ENCODE measurements at places on chromosomes 16 and 17. TPM values are rescaled to one million over a fixed set of nuclear protein-coding genes. Genes with fewer than 3 reads are reported as not detected.

KRTAP9-2 gene
- not detected for total RNA-seq

GNG13 gene
- not detected for total RNA-seq

CAPNS2 gene
- not detected for total RNA-seq

APOH gene
- not detected for total RNA-seq

CCL18 gene
- 22.8 TPM for total RNA-seq

HOXB4 gene
- 6.2 TPM for total RNA-seq

ZFP3 gene
- total RNA-seq: 3.2 TPM

MMP28 gene
- total RNA-seq: 4.8 TPM

CCL14 gene
- 33.4 TPM for total RNA-seq

GRCh38 chr16:4613636-4614570, 785 bp downstream of the UBALD1 start:
- H3K27me3 ChIP-seq: no peaks in the 10 kb centered on the region
- H3K27ac ChIP-seq: peak overlapping the region; percentile 99
- peaks cover 59% of the 10 kb centered on the region for H3K4me1 ChIP-seq
- peaks cover 5% of the 10 kb centered on the region for H3K36me3 ChIP-seq

DNA sequence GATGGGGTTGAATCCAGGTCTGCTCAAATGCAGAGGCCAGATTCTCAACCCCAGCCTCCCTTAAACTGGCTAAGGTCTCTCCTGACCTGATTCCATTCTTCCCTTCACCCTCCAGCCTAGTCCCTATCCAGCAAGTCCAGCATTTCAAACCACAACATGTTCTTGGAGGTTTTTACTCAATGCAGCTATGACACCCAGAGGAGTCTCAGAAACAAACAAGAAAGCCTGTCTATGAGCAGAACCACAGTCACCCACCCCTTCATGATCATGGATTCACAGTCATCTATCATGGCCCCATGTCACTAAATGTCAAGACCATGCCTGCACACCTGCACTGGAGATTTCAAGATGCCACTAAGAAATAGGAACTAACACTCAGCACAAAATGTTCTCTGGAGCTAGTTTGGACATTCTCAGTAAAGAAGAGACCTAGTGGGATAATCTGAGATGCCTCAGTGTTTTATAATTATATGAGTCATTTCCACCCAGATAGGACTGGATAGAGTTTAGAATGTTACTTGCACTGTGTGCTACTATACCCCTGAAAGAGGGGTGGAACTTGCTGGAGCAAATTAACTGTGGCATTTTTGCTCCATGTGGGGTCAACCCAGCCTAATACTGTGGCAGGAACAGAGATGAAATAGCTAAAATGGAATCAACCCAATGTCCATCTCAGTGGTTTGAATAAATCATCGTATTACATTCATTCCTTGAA, 9.5 kb upstream of the METTL22 start:
- no peak for DNase-seq
- H3K27ac ChIP-seq: no peak overlapping the region
- H3K4me3 ChIP-seq: no peak overlapping the region
- no peaks in the 10 kb centered on the region for H3K4me1 ChIP-seq
- no peaks in the 10 kb centered on the region for H3K27me3 ChIP-seq

DNA sequence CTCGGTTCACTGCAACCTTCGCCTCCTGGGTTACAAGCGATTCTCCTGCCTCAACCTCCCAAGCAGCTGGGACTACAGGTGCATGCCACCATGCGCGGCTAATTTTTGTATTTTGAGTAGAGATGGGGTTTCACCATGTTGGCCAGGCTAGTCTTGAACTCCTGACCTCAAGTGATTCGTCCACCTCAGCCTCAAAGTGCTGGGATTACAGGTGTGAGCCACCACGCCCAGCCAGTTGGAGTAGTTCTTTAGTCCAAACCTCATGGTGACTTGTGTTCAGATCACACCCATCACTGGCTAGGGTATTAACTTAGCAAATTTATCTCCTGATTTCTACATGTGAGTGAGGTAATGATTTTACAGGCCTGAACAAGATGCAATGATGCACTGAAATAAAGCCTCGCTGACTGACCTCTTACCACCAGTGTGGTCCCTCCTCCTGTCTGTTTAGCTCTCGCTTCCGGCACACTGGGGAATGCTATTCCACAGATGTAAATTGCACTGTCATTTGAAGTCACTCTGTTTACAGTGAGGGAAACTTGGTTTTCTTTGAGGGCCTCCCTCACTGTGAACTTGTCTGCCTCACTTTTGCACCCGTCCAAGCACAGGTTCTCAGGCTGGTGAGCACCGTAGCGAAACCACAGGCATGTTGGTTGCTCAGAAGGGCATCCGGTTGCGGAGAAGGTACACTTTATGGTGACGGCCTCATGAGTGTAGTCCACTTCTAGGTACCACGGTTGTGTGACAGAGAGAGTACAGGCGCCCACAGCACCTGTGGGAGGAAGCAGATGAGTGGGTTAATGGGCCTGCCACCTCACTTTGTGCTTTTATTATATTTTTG, 5.5 kb downstream of the IGSF6 start:
- H3K4me3 ChIP-seq: no peak overlapping the region
- H3K27me3 ChIP-seq: no peaks in the 10 kb centered on the region
- peaks cover 9% of the 10 kb centered on the region for H3K4me1 ChIP-seq
- no peak for DNase-seq
- H3K36me3 ChIP-seq: no peaks in the 10 kb centered on the region
- no peak overlapping the region for H3K27ac ChIP-seq

DNA sequence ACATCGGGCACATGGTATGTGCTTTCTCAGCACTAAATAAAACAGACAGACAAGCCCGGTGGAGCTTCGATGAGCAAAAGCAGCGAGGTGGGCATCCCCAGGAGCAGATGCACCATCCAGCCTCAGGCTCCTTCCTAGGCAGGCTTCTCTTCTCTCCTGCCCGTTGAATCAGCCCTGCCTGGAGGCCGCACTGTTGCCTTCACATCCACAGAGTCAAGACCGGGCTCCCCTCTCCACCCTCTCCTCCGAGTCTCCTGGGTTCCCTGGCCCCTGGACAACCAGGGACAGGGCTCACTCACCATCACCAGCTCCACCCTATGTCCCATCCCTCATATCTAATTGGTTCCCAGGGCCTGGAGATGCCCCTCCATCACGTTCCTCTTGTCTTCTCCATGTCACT, 79.7 kb upstream of the RCVRN start:
- no peak for DNase-seq
- no peak overlapping the region for H3K4me3 ChIP-seq
- no peaks in the 10 kb centered on the region for H3K27me3 ChIP-seq

DNA sequence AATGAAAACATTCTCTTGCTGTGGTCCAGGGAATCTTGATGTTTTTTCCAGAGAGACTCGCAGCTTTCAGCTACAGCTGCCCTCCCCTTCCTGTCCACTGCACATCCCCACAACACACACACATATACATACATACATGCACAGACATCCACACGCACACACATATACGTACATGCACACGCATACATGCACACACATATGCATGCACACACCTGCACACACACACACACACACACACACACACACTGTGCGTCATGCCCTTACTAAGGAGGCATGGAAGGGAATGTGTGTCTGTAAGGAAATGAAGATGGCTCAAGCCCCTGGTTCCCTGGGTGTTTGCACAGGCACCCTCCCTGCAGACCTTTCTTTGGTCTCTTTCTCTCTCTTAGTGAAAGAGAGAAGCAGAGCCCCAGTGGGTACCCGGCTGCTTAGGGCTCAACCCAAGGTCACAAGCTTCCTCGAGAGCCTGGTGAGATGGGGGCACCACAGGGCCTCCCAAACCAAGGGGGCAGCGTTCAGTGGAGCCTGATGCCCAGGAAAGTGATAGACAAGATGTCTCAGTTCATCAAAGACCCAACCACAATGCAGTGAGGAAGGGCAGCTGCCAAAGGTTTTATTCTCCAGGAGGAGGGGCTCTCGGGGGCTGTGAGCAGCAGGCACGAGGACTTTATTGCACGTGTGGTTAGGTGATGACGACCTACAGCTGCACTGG, 33.3 kb downstream of the TNFRSF13B start:
- H3K4me3 ChIP-seq: no peak overlapping the region
- no peak for DNase-seq
- H3K27me3 ChIP-seq: no peaks in the 10 kb centered on the region

DNA sequence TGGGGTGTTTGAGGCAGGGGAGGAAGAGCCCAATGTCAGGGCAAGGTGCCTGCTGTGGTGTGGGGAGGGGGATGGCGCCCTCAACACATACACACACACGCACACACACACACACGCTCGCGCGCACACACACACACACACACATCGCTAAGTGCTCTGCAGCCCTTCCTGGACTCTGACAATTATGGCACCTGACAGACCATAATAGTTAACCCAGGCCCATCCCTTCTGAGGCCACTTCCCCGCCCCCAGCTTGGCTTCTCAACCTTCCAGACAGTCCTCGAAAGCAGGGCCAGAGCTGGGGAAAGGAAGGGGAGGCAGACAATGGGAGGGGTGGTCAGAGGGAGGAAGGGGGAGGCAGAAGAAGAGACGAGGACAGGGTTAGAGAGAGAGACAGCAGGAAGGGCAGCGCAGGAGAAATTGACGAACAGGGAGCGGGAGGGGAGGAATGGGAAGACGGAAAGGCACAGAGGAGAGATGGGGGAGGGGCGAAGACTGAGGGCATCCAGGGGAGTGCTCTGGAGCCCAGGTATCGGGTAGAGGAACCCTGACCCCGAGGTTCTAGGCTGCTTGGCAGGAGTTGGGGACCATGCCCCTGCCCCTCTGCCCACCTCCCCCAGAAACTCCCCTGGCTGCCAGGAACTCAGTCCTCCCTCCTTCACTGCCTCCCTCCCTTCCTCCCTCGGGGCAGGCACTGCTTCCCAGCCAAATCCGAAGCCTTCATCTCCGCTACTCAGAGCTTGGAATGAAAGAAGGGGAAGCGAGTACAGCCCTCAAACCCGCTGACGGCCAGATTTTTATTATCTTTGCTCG, 4.0 kb downstream of the SRCIN1 start:
- H3K4me1 ChIP-seq: peaks cover 8% of the 10 kb centered on the region
- no peak overlapping the region for H3K27ac ChIP-seq
- DNase-seq: no peak
- H3K27me3 ChIP-seq: peaks cover 4% of the 10 kb centered on the region
- no peak overlapping the region for H3K4me3 ChIP-seq

- no peak overlapping the region for H3K27ac ChIP-seq
- no peak overlapping the region for H3K4me3 ChIP-seq
- DNase-seq: no peak
- no peaks in the 10 kb centered on the region for H3K27me3 ChIP-seq
- no peaks in the 10 kb centered on the region for H3K36me3 ChIP-seq
- H3K4me1 ChIP-seq: no peaks in the 10 kb centered on the region
These were observed 114.2 kb upstream of the TMEM97 start for GRCh38 chr17:28204751-28205150.

DNA sequence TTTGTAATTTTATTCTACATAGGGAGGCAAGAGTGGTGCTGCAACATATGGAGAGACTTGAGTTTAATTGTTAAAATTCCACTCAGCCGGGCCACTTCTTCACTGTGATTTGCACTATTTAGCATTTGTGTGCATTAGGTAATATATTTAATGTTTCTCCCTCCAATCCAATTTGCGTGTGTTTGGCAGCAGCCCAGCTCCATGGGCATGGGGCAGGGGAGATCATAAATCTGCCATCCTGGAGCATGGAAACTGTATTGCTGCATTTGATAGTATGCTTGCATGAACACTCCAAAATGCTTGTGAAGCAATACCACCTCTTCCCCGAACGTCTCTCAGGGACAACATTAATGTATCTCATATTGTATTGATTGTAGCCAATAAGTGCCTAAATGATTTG, 339.1 kb upstream of the RBFOX1 start:
- no peaks in the 10 kb centered on the region for H3K4me1 ChIP-seq
- H3K4me3 ChIP-seq: no peak overlapping the region
- no peaks in the 10 kb centered on the region for H3K27me3 ChIP-seq
- H3K36me3 ChIP-seq: no peaks in the 10 kb centered on the region

DNA sequence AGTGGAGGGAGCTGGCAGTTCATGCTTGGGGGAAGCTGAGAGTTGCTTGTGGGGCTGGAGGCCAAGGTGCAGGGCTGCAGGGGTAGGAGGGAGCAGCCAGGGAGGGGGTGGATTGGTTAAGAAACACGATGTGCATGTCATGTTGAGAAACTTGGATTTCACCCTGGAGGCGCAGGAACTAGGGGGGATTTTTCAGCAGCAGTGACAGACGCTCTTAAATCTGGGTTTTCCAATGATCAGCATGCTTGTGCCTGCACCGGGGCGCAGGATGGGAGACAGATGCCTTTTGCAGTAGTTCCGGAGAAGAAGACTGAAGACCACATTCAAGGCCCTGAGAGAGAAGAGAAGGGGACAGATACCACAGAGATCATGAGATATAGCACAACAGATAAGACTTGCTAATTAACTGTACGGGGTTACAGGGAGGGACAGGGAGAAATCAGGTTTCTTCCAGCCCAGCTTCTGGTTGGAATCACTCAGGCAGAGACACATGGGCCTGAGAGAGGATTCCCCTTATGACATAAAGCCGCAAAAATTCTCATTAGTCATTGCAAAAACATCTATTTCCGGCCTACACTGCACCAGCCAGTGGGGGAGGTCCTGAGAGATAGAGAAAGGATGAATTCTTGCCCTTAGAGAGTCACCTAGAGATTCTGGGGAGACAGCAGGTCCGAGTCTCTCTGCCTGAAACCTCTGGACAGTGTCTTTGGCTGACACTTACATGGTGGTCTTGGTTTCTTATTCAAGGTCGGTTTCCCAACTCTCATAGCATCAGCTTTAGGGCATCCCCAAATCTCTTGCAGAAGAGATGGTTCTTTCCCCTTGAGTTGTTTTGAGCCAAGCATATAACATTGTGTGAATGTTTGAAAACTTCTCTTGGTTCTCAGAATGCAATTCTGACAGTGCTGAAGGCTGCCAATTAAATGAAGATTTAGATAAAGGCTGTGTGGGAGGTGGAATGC, 27.1 kb downstream of the CDH13 start:
- no peak for DNase-seq
- H3K27me3 ChIP-seq: no peaks in the 10 kb centered on the region
- H3K27ac ChIP-seq: no peak overlapping the region
- peaks cover 21% of the 10 kb centered on the region for H3K4me1 ChIP-seq

DNA sequence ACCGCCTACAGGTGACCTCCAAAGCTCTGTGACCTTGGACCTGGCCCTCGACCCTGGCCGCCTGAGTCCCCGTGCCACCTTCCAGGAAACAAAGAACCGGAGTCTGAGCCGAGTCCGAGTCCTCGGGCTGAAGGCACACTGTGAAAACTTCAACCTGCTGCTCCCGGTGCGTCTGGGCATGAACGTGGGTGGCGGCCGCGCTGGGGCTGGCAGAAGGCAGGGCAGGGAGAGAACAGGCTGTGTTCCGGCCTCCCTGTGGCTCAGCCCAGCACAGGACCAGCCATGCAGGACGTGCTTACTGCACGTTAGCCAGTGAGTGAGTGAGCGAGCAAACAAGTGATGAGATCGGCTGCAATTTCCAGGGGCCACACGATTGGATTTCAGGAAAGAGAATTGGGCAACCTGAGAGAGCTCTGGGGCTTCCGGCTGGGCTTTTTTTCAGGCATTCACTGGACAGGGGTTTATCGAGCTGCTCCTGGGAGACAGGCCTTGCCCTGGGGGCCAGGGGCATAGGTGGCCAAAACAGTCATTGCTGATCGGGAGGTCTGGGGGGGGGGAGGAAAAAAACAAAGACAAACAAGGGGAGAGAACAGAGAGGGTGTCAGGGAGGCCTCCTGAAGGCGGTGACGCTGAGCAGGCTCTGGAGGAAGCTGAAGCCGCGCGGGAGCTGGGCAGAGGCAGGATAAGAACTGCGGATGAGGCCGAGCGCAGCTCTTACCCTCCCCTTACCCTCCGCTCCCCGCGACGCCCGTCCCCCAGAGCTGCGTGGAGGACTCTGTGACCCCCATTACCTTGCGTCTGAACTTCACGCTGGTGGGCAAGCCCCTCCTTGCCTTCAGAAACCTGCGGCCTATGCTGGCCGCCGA, 16.9 kb downstream of the ITGAX start:
- H3K36me3 ChIP-seq: no peaks in the 10 kb centered on the region
- no peaks in the 10 kb centered on the region for H3K4me1 ChIP-seq
- H3K4me3 ChIP-seq: no peak overlapping the region
- DNase-seq: no peak
- H3K27ac ChIP-seq: no peak overlapping the region
